GM23338 (cell line): ENCODE measurements at places on chromosomes 7 and 10.
A peak's percentile ranks its signal among the peaks of the same experiment; 100 is the strongest.

DNA sequence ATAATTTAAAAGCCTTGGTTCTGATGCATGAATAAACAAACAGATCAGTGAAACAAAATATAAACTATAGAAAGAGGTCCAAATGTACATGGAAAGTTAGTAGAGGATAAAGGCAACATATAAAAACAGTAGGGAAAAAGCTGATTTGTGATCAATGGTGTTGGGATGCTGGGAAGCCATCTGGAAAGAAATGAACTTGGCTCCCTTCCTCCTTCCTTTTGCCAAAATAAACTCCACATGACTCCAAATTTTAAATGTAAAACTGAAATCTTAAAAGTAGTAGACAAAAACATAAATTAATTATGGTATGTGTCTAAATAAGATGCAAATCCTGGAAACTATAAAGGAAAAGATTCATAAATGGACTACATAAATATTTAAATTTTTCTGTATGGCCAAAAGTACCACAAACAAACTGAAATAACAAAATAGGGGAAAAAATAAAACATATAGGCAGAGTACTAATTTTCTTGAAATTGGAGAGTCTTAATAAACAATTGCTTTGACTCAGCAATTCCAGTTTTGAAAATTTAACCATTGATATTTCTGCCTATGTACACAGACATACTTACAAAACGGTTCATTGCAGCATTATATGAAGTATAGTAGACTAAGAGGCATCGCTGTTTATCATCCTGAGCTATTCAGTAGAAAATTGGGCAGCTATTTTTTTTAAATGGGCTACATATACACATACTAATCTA, 77.0 kb upstream of the TRIM24 start:
- DNase-seq: no peak

- DNase-seq: peak; percentile 85
Measured at GRCh38 chr7:76225379-76225778, 23.7 kb downstream of the SRRM3 start.

DNA sequence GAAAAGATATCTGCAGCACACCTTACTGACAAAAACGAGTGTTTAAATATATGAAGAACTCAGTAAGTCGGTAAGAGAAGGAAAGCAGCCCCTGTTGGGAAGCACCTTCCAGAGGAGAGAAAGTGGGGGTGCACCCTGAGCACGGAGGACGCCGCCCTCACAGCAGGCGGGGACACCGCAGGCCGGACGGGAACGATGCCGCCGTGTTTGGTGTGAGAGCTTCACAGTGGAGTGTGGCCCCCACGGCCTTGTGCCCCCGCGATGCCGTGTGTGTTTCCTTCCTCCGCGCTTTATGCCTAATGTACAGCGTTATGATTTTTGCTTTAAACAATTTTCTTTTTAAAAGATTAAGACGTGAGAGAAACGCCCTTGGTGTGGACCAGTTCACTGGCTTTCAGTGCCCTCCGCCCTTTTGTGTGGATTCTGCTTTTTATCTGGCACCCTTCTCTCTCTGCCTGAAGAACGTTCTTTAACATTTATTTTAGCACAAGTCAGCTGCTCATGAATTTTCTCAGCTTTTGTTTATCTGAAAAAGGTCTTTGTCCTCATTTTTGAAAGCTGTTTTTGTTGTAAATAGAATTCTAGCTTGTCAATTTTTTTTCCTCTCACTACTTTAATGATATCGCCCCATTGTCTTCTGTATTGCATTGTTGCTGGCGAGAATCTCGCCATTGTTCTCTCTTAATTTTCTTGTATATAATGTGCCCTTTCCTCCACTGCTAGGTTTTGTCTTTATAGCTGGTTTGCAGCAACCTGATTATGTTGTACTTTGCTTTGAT, 110.7 kb downstream of the INPP5A start:
- DNase-seq: no peak

GRCh38 chr10:6347391-6347951, 144.7 kb downstream of the PFKFB3 start:
- DNase-seq: no peak

- DNase-seq: no peak
Measured at GRCh38 chr10:85537561-85537960, 829.0 kb downstream of the GRID1 start.

DNA sequence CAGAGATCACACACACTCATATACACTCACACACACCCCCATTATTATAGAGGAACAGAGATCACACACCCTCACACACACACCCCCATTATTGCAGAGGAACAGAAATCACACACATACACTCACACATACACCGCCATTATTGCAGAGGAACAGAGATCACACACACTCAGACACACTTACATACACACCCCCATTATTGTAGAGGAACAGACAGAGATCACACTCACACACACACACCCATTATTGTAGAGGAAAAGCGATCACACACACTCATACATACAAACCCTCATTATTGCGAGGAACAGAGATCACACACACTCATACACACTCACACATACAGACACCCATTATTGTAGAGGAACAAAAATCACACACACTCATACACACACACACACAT, 239.0 kb downstream of the BUB3 start:
- no peak for DNase-seq

GRCh38 chr10:7810443-7810842, 7.9 kb upstream of the TAF3 start:
- no peak for DNase-seq

- no peak for DNase-seq
Measured at GRCh38 chr10:34576797-34577196, 238.3 kb downstream of the PARD3 start.

DNA sequence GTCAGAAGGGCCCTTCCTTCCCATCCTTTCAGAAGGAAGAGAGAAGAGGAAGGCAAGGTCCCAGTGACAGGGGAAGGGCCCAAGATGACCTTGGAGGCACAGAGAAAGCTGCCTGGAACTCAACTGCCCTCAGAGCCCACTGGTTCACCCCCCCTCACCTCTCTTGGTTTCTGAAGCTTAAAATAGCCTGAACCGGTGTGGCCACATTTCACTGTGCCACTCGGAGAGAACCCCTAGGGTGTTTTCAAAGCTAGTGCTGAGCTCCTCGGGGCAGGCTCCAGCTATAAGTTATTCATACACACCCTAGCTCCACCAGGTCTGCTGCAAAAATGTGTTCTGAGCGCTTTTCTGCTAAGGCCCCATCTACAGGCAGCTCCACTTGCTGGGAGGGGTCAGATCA, 60.9 kb upstream of the ADRB1 start:
- DNase-seq: no peak

DNA sequence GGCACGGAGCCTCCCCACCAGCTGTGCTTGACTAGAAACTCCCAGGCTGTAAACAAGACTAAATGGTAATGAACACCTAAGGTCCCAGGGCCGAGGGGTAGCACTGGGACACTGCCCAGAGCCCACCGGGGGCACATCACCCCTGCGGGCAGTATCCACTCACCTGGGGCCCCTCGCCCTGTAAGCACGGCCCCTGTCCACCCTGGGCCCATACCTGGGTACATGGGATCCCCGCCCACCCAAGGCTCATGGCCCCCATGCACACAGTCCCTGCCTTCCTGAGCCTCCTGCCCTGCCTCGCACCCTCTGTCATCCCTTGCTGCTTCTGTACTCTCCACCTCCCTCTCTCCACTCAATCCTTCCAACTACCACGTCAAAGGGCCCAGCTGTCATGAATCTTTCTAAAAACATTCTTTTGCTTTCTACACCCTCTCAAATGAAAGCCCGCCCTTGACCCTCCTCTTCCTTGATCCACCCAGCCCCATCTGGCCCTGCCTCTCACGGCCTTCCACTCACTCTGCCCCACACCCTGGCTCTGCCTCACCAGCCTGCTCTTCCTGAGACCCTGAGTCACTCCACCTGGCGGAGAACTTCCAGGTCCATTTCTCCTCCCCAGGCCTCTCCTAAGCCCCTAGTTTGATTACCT, 173.1 kb downstream of the PARD3 start:
- no peak for DNase-seq

GRCh38 chr7:131363719-131364118, 36.0 kb downstream of the MKLN1 start:
- no peak for DNase-seq

- peak; percentile 48 for DNase-seq
Measured at GRCh38 chr7:94510582-94511496, 1.2 kb downstream of the CASD1 start.

DNA sequence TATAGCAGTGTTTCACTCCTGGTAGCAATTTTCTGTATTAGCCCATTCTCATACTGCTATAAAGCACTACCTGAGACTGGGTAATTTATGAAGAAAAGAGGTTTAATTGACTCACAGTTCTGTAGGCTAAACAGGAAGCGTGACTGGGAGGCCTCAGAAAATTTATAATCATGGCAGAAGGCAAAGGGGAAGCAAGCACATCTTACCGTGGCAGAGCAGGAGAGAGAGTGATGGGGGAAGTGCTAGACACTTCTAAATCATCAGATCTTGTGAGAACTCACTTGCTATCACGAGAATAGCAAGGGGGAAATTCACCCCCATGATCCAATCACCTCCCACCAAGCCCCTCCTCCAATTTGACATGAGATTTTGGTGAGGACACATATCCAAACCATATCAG, 131.6 kb upstream of the EFCAB10 start:
- DNase-seq: no peak

GRCh38 chr10:77266242-77266641, 371.4 kb downstream of the KCNMA1 start:
- no peak for DNase-seq

DNA sequence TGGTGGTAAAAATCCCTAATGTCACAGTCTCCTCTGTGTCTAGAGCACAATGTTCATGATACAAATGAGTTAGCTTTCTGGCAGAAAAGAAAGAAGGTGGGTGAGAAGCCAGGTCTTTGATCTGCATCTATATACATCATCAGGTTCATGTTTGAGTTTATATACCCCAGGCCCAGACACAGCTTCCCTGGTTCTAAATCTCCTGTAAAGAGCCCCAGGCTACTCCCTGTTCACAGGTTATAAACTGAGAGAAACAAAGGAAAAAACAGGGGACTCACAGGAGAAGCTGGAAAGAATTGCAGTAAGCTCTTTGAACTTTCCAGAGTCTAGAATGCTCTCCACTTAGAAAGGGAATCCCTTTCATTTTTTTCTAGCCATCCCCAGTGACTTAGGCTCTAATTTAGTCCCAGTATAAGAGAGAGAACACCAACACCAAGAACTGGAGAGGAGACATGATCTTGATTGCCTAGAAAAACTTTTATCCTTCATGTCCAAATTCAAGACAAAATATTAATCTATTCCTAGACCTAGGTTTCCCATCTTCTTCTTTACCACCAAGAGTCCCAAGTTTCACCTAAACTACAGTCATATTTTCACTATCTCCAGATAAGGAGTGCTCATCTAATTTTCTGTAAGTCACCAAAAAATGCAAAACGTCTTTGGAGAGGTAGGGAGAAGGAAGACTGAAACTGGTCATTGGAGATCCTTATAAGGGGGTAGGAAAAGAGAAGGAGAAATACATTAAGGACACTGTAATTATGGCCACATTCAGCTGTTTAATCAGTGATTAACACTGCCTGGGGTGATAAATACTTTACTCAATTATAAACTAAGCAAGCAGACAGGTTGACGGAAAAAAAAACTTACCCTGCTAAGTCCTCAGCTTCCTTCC, 469 bp downstream of the MSS51 start:
- no peak for DNase-seq

GRCh38 chr10:102841827-102842345, 4.7 kb upstream of the CYP17A1 start:
- no peak for DNase-seq

DNA sequence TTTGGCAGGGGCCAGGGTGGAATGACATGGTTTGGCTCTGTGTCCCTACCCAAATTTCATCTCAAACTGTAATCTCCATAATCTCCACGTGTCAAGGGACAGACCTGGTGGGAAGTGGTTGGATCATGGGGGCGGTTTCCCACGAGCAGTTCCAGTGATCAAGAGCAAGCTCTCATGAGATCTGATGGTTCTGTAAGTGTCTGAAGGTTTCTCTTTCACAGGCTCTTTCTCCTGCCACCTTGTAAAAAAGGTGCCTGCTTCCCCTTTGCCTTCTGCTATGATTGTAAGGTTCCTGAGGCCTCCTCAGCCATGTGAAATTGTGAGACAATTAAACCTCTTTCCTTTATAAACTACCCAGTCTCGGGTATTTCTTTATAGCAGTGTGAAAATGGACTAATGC, 188.3 kb downstream of the CHCHD3 start:
- DNase-seq: no peak

GRCh38 chr7:2812831-2813230, 31.3 kb downstream of the GNA12 start:
- peak; percentile 1 for DNase-seq

DNA sequence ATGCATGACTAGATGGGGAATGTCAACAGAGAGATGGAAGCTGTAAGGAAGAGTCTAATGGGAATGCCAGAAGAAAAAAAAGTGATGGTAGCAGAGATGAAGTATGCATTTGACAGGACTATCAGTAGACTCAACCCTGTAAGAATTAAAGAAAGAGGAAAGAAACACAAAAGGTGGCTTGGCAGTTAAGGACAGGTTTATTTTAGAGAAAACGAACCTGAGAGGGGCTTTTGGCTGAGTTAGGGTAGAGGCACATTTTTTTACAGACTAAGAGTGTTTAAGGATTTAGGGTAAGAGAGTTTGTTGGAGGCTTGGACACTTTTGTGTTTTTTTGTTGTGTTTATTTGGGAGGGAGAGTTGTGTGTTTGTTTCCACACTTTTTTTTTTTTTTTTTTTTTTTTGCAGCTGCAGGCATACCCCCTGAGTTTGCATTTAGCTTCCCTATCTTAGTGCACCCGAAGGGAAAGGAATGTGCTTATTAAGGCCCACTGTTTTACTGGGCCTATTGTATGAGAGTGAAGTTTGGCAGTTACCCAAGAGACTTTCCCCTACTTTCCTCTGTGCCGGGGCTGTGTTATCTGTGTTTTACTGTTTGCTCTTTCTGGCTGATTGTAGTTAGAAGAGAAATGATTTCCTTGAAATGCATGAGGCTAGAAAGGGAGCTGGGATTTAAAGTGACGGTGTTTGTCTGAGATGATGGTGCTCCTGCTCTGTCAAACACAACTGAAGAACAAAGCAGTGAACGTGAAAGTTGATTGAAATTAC, 32.0 kb downstream of the NPVF start:
- DNase-seq: no peak

DNA sequence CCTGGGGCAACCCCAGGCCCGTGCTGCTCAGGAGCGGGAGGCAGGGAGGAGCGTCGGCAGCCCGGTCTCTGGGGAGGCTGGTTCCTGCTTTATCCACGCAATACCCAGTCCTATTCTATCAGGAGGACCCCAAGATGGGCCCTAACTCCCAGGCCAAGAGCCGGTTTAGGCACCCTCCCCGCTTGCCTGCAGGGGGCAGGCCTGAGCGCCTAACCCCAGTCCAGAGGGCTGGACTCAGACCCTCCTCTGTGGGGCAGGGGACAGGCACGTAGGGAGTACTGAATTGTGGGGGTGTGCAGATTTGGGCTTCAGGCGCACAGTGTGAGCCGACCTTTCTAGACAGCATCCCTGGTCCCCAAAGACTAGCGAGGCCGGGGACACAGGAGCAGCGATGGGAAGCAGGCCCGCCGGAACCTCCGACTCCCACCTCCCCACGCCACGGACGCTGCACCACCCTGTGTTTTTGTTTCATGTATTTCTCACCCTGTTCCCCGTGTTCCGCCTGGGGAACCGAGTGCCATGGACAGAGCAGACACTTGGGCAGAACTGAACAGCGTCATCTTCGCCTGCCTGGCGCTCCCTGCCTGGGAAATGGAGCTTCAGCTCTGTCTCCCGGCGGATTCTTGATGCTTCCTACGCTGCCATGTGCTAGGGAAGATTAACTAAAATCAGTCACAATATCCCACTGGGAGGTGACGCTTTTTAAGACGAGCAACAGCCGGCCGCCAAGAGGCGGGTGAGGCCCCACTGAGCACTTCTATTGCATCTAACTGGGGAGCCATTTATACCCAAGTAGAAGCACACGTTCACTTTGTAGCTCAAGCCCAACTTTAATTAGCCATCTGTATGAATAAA, 5.3 kb downstream of the NUDT1 start:
- peak; percentile 83 for DNase-seq
